ENCODE measurements at places on chromosomes 4 and X. TPM values are rescaled to one million over a fixed set of nuclear protein-coding genes. Genes with fewer than 3 reads are reported as not detected.

The CCSER1 gene
- 0.50 TPM for total RNA-seq

The PABPC4L gene
- total RNA-seq, result not detected

The ARHGAP10 gene
- total RNA-seq, result 22.2 TPM

The TRIML2 gene
- not detected for total RNA-seq

The RBMX2 gene
- 25.9 TPM for total RNA-seq

The SRPK3 gene
- not detected for total RNA-seq

The SMR3B gene
- not detected for total RNA-seq

The PRSS48 gene
- total RNA-seq, result not detected

The FAM184B gene
- not detected for total RNA-seq

The ZNF157 gene
- 0.15 TPM for total RNA-seq

DNA sequence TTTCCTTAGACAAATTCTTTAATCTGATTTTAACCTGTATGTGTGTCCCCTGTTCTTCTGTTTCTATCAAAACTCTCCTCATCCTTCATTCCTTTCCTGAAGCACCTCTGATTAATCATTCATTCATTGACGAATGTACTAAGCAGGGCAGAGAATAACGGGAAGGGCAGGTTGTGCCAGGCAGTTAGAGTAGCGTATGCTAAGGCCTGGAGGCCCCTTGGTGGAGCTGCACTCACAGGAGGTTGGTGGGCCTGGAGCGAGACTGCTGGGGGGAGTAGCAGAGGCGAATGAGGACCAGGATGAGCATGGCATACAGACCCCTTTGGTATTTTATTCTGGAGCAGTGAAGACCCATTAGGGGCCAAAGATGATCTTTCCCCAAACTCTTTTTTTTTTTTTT is 22.5 kb downstream of the PTTG2 start:
- no peak overlapping the region for H3K4me3 ChIP-seq
- DNase-seq, result no peak
- peaks cover 32% of the 10 kb centered on the region for H3K4me1 ChIP-seq
- no peaks in the 10 kb centered on the region for H3K36me3 ChIP-seq

GRCh38 chr4:150890246-150890645 is 124.8 kb downstream of the LRBA start:
- peaks cover 21% of the 10 kb centered on the region for H3K4me1 ChIP-seq
- H3K36me3 ChIP-seq, result peaks cover 33% of the 10 kb centered on the region
- H3K27me3 ChIP-seq, result no peaks in the 10 kb centered on the region

GRCh38 chr4:180832073-180832472 is 1411.1 kb upstream of the TENM3 start:
- H3K4me3 ChIP-seq, result no peak overlapping the region
- H3K4me1 ChIP-seq, result no peaks in the 10 kb centered on the region
- no peak overlapping the region for H3K27ac ChIP-seq
- DNase-seq, result no peak

GRCh38 chr4:79047316-79047715 is 108.1 kb upstream of the PAQR3 start:
- no peak overlapping the region for H3K4me3 ChIP-seq
- H3K27ac ChIP-seq, result no peak overlapping the region
- H3K36me3 ChIP-seq, result no peaks in the 10 kb centered on the region
- peaks cover 4% of the 10 kb centered on the region for H3K27me3 ChIP-seq

DNA sequence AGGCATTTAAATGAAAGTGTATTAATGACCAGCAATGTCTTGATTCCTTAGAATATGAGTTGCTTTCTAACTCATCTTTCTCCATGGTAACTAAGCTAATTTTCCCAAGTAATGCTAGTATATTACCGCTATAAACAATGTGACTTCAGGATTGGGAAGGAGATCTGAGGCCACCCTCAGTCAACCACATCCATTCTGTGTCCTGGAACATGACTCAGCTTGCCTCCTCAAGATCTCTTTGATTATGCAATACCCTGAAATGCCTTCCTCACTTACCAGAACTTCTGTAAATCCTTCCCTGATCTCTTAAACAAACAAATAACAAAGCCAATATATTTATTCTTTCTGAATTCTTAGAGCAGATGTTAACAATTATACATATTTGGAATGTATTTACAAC is 1495.5 kb downstream of the PCDH18 start:
- no peaks in the 10 kb centered on the region for H3K4me1 ChIP-seq
- H3K27me3 ChIP-seq, result no peaks in the 10 kb centered on the region
- H3K27ac ChIP-seq, result no peak overlapping the region
- DNase-seq, result no peak
- no peaks in the 10 kb centered on the region for H3K36me3 ChIP-seq
- H3K4me3 ChIP-seq, result no peak overlapping the region

DNA sequence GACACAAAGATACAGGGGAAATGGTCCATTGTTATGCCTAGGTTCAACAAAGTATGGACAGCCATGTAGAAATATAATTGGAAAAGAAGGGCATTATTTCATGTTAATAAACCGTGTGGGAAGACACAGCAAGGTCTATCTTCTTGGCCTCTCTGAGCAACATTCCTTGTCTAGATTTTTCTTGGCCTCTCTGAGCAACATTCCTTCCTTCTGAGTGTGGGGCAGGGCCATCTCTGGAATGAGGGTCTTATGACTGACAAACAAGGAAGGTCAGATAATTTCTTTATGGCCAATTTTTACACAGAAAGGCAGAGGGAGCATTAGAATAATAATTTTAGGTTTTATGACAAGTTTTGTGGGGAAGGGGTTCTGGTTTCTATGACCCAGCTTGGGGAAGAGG is 24.3 kb upstream of the MAOA start:
- peaks cover 3% of the 10 kb centered on the region for H3K36me3 ChIP-seq
- no peaks in the 10 kb centered on the region for H3K27me3 ChIP-seq
- no peak overlapping the region for H3K4me3 ChIP-seq
- H3K4me1 ChIP-seq, result peaks cover 11% of the 10 kb centered on the region

DNA sequence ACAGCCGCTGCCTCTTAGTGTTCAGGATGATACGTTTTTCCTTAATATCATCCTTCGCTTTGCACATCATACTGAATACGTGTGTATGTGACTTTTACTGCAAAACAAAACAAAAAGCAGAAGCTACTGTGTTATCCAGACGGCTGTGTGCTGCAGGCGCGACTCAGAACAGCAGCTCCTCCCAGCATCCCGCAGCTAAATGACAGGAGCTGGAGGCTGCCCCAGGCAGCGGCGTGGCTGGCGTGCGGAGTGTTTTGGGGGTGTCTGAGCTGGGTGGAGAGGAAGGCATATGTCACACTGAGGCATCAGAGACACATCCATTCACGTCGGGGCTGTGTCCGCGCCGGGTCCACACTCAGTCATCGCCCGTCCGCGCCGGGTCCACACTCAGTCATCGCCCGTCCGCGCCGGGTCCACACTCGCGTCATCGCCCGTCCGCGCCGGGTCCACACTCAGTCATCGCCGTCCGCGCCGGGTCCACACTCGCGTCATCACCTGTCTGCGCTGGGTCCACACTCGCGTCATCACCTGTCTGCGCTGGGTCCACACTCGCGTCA is 16.6 kb downstream of the PCGF3 start:
- no peak overlapping the region for H3K27ac ChIP-seq
- H3K4me1 ChIP-seq, result peaks cover 2% of the 10 kb centered on the region
- no peak for DNase-seq
- H3K27me3 ChIP-seq, result no peaks in the 10 kb centered on the region
- H3K36me3 ChIP-seq, result peaks cover 56% of the 10 kb centered on the region

GRCh38 chr4:35867057-35867456 is 377.3 kb downstream of the ARAP2 start:
- no peaks in the 10 kb centered on the region for H3K27me3 ChIP-seq
- no peak overlapping the region for H3K4me3 ChIP-seq
- H3K36me3 ChIP-seq, result no peaks in the 10 kb centered on the region
- no peak for DNase-seq
- H3K27ac ChIP-seq, result no peak overlapping the region

DNA sequence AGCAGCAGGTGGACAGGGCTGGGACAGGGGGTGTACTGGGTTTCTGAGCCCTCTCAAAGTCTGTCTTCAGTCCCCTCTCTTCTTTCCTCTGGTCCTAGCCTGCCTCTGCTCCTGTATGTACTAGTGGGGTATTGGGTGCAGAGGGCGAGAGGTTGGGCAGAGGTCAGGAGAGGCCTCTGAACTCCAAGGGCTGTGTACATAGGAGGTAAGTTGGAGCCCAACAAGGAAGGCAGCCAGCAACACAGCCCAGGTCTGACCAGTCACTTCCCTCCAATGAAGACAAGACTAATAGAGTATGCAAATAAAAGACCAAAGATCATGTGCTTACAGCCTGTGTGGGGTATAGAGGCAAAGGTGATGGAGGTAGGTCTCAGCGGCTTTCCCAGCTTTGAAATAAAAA is at the start of gene PFKFB1:
Gene PFKFB1, minus strand, starts transcription at position 90 of the 400 bp plus-strand sequence. CDS start 181 bp downstream, outside the sequence.
- no peak within 1 kb of the TSS for H3K27ac ChIP-seq
- peaks cover under 1% of the 10 kb centered on the region for H3K4me1 ChIP-seq
- H3K36me3 ChIP-seq, result no peaks in the 10 kb centered on the region
- H3K27me3 ChIP-seq, result no peaks in the 10 kb centered on the region

GRCh38 chr4:22190855-22191254 is 242.3 kb upstream of the KCNIP4 start:
- no peaks in the 10 kb centered on the region for H3K4me1 ChIP-seq
- no peak overlapping the region for H3K4me3 ChIP-seq
- DNase-seq, result no peak
- no peaks in the 10 kb centered on the region for H3K27me3 ChIP-seq

DNA sequence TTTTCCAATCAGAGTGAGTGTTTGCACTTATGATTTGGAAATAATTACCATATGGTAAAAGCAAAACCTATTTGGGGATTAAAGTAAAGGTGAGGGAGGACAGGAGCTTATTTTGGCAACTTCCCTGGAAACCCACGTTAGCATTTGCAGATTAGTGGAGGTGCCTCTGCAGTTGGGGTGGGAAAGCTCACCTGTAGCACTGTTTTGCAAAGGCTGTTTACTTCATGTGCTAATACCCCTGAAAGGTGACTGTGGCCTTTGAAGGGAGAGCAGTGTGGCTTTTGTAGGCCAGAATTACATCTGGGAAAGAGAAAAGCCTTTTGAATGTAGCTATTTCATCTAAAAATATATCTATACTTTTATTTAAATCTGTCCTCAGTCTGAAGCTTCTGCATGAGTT is 9.4 kb downstream of the SUPT20HL1 start:
- H3K4me1 ChIP-seq, result peaks cover 16% of the 10 kb centered on the region
- H3K36me3 ChIP-seq, result no peaks in the 10 kb centered on the region
- DNase-seq, result no peak
- no peaks in the 10 kb centered on the region for H3K27me3 ChIP-seq

DNA sequence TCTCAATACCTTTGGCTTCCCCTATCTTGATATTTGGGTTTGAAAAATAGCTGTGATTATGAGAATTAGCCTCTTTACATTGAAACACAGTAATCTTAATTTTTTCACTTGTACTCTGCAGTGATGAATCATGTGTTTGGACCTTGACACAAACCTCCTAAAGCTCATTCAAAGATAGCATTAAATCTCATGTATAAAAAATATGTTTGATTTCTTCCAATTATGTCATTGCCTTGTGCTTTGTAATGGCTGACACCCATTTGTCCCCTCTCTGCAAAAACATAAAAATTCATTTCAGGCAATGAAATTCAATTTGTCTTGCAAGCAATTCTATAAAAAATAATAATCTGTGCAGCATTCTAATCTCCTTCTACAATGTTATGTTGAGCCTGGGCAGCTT is 422.4 kb upstream of the BOD1L1 start:
- no peaks in the 10 kb centered on the region for H3K27me3 ChIP-seq
- H3K27ac ChIP-seq, result no peak overlapping the region
- H3K4me3 ChIP-seq, result no peak overlapping the region
- no peak for DNase-seq
- H3K4me1 ChIP-seq, result no peaks in the 10 kb centered on the region

- no peak for DNase-seq
- H3K36me3 ChIP-seq, result peaks cover 27% of the 10 kb centered on the region
- H3K27me3 ChIP-seq, result no peaks in the 10 kb centered on the region
- no peak overlapping the region for H3K27ac ChIP-seq
- peak overlapping the region; percentile 99 for H3K4me3 ChIP-seq
Measured at GRCh38 chr4:8439168-8439567, 1.4 kb downstream of the ACOX3 start.

DNA sequence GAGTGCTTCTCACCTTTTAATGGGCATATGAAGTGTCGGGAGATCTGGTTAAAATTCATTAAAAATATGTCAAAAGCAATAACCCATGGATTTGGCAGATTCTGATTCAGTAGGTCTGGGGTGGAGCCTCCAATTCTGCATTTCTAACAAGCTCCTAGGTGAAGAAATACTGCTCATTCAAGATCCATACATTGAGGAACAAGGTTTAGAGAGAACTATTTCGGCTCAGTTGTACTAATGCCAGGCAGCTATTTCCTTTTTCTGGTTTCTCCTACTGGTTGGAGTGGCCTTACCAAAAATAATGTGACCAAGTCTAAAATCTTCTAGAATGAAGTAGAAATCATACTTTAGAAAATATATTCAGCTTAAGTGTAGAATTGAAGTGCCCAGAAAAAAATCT is 117.5 kb downstream of the TSPAN7 start:
- peaks cover 2% of the 10 kb centered on the region for H3K27me3 ChIP-seq
- H3K36me3 ChIP-seq, result peaks cover 2% of the 10 kb centered on the region
- peaks cover 3% of the 10 kb centered on the region for H3K4me1 ChIP-seq
- no peak for DNase-seq
- H3K27ac ChIP-seq, result no peak overlapping the region

DNA sequence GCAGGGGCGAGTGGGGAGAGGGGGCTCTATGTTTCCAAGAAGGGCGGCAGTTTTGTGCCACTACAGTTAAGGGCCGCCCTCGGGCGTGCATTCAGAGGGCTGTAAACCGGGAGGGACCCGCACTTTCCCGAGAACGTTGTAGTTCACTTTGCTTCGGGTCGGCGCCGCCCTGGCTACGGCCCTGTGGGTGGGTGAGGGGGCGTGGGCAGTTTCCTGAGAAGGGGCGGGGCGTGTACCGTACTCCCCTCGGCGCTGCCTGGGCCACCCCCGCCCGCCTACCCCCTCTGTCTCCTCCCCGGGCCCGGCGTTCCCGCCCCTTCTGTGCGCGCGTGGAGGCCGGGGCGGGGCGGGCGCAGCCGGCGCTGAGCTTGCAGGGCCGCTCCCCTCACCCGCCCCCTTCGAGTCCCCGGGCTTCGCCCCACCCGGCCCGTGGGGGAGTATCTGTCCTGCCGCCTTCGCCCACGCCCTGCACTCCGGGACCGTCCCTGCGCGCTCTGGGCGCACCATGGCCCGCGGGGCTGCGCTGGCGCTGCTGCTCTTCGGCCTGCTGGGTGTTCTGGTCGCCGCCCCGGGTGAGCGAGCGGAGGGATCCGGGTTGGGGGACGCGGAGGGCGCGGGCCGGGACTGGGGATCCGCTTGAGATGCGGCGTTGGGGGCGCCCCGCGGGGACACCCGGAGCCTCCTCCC is at the start of gene CD99:
Gene CD99, plus strand, starts transcription at position 440 of the 687 bp plus-strand sequence. Its CDS starts 66 bp downstream, at position 506.
- peak within 1 kb of the TSS; percentile 92 for H3K27ac ChIP-seq
- peak within 1 kb of the TSS; percentile 94 for H3K4me3 ChIP-seq
- DNase-seq, result peak; percentile 93
- H3K36me3 ChIP-seq, result peaks cover 41% of the 10 kb centered on the region
- peaks cover 31% of the 10 kb centered on the region for H3K4me1 ChIP-seq
- peaks cover 3% of the 10 kb centered on the region for H3K27me3 ChIP-seq
